ENCODE measurements at places on chromosomes 2 and 18.

- no peak for DNase-seq
Observed at GRCh38 chr2:149101818-149102217, 63.3 kb downstream of the LYPD6B start.

- DNase-seq: no peak
Observed at GRCh38 chr2:220931491-220931890, 640.6 kb downstream of the EPHA4 start.

- no peak for DNase-seq
Observed at GRCh38 chr2:36831185-36831584, 134.7 kb downstream of the VIT start.

DNA sequence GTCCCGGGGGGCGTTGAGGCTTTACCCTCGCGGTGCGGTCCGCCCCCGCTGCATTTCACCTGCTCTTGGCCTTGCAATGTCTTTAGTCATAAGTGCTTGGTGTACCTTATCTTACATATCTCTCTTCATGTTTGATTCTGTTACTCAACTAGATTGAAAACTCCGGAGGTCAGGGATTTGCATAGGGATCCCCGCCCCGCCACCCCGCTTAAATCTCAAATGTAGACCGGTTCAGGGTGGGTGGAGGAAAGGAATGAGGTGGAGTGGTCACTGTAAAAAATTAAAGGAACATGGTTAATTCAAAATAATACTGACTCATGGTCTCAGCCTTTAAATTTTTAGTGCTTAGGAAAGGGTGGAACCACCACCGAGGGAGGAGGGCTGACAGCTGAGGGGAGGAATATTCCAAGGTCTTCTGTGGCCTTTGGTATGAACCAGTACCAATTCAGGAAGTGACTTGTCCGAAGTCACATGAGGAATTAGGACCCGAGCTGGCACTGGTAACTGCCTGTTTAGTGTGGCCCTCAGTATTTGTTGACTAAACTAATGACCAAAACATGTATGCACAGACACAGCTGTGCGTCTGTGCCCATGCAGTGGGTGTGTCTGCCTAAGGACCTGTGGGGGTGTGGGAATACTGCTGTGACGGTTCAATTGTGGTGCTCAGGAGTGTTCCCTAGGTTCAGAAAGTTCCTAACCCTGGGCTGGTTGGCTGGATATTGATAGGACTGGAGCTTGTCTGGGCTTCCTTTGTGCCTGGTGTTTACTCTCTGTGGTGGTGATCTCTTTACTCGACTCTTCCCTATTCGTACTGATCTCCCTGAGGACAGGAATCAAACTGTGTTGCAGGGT is 1.0 kb downstream of the PLEKHB2 start:
- DNase-seq: peak; percentile 27

GRCh38 chr2:167924556-167924955 is 322.8 kb downstream of the STK39 start:
- DNase-seq: no peak

DNA sequence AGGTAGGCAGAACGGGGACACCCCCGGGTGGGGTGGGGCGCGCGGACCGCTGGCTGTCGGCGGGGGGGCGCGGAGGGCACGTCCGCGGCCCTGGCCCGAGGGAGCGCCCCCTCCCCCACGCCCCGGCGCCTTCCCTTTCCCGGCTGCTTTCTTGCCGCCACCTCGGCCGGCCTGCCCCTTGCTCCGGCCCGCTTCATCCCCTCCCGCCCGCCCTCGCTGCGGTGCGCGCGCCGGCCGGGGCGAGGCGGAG is 443 bp downstream of the VAPA start:
- no peak for DNase-seq

- DNase-seq: no peak
Observed at GRCh38 chr18:1581581-1581980, 676.9 kb downstream of the ADCYAP1 start.

DNA sequence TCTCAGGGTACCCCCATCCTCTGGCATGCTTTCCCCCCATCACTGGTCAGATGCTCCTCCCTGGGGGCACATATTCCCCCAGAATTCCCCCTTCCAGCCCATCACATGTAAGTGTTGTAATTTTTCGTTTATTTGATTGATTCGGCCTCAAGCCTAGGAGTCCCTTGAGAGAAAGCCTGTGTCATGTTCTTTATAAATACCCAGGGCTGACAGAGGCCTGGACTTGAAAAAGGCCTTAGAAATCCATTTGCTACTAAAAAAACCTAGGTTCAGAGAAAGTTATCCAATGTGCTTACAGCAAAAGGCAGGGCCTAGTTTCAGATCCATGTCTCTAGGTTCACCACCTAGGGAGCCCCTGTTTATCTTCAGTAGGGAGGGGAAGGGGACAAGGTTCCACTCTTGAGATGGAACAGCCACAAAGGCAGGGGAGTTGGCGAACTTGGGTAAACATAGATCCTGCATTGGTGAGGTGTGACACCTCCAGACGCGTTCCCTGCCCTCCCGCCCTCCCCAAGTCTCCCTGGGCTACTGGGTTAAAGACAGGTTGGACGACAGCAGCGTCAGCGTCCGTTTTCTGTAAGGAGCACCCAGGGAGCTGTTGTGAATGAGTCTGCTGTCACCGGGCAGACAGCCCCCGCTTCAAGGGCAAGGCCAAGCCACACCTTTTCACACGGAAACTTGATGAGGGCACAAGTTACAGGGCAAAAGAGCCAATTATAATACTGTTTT is 147.8 kb downstream of the EN1 start:
- no peak for DNase-seq

- no peak for DNase-seq
Observed at GRCh38 chr2:236637686-236638569, 68.3 kb downstream of the ACKR3 start.

- no peak for DNase-seq
Observed at GRCh38 chr2:20487392-20488174, 40.7 kb downstream of the RHOB start.

GRCh38 chr18:52118684-52119083 is 221.3 kb upstream of the DCC start:
- DNase-seq: no peak

DNA sequence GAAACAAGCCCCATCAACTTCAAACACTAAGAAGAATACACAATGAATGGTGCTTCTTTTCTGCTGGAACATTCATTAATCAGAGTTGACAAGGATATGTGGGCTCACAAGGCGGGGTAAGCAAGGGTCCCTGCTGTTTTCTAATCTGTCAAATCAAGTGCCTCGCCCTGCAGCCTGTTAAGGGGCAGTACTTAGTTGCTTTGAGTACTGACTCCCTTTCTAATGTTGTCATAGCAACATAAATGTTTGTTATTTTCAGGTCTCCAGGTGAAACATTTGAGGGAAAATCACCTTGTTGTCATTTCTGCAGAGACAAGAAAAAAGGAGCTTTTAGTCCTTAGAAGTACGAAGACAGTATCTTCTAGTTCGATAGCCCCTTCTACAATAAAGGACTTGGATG is 284.7 kb upstream of the PKDCC start:
- no peak for DNase-seq

DNA sequence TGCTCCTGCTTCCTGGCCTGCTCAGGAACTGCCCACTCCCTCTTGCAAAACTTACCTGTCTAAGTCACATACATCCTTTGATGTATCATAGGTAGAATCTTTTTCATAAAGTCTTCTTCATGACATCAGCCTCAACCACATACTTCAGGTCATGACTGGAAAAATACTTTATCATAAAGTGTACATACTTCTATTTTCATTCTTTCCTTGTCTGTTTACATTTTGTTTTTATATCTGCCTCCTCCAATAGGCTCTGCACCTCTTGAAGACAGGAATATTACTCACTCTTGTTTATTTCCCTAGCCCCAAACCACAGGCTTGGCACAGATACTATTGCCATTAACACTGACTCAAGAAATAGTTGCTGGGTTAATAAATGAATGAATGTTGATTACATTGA is 43.6 kb upstream of the ZNF804A start:
- no peak for DNase-seq

GRCh38 chr18:36901277-36901701 is 72.4 kb downstream of the KIAA1328 start:
- DNase-seq: no peak
